NCI-H2171 (cell line): ENCODE measurements at places on chromosomes 2 and 18.

GRCh38 chr2:176018708-176019107 is 16.6 kb upstream of the LNPK start:
- DNase-seq = no peak

- peak; percentile 31 for DNase-seq
These were observed 316.4 kb downstream of the DSEL start for GRCh38 chr18:67199993-67200617.

- DNase-seq = no peak
These were observed 69.8 kb downstream of the POU3F3 start for GRCh38 chr2:104923665-104924064.

- no peak for DNase-seq
These were observed 396.4 kb downstream of the LNPK start for GRCh38 chr2:175605640-175606009.

GRCh38 chr2:98583816-98584618 is 24.3 kb downstream of the COA5 start:
- DNase-seq = no peak

GRCh38 chr2:79876430-79876829 is 363.6 kb downstream of the CTNNA2 start:
- no peak for DNase-seq

DNA sequence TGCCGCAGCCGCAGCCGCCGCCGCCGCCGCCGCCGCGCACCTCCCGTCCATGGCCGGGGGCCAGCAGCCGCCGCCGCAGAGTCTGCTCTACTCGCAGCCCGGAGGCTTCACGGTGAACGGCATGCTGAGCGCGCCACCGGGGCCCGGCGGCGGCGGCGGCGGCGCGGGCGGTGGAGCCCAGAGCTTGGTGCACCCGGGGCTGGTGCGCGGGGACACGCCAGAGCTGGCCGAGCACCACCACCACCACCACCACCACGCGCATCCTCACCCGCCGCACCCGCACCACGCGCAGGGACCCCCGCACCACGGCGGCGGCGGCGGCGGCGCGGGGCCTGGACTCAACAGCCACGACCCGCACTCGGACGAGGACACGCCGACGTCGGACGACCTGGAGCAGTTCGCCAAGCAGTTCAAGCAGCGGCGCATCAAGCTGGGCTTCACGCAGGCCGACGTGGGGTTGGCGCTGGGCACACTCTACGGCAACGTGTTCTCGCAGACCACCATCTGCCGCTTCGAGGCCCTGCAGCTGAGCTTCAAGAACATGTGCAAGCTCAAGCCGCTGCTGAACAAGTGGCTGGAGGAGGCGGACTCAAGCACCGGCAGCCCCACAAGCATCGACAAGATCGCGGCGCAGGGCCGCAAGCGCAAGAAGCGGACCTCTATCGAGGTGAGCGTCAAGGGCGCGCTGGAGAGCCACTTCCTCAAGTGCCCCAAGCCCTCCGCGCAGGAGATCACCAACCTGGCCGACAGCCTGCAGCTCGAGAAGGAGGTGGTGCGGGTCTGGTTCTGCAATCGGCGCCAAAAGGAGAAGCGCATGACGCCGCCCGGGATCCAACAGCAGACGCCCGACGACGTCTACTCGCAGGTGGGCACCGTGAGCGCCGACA is 2.4 kb downstream of the POU3F3 start:
- no peak for DNase-seq

DNA sequence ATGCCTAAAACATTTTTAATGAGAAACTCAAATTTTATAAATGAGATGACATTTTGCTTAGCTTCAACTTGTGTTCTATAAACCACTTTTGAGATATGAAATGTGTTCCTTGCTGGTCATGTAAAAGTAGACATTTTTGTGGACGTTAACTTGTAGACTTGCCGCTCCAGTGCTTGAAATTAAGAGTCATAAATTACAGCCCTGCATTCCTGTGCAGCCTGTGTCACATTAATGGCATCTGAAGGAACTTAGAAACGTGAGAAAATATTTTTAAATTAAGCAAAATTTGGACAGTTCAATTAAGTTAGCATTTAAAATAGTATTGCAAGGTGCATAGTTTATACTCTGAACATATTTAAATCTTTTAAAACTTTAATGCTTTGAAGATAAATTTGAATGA is 98.3 kb upstream of the LDLRAD4 start:
- no peak for DNase-seq

DNA sequence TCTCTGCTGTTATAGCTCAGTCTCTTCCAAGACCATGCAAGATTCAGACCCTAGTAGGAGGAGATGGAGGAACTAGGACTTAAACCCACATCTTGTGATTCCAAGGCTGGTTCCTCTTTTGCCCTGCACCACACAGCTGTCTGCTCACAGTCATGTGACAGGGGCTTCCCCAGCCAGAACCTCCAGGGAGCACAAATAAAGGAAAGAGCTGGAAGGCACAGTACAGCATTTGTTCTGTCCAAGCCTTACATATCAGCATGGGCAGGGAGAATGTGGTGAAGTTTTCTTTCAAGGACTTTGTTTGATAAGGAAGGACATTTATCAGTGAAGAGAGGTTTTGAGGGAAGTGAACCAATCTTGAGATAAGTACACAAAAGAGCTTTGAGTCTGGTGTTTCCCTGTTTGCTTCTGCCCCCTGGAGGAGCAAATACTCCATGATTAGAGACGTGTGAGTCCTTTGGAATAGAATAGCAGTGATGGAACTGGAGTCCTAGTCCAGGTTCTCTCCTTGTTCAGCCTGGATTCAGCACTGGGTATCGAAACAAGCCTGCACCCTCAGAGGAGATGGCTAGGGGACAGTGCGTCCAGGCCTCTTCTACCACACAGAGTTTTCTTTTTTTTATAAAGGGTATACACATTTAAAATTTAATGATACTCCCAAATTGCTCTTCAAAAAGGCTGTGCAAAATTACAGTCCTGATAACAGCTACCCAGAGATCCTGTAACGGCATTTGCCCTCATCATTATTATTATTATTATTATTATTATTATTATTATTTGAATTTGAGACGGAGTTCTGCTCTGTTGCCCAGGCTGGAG is 24.6 kb upstream of the CASP10 start:
- DNase-seq = peak; percentile 24

DNA sequence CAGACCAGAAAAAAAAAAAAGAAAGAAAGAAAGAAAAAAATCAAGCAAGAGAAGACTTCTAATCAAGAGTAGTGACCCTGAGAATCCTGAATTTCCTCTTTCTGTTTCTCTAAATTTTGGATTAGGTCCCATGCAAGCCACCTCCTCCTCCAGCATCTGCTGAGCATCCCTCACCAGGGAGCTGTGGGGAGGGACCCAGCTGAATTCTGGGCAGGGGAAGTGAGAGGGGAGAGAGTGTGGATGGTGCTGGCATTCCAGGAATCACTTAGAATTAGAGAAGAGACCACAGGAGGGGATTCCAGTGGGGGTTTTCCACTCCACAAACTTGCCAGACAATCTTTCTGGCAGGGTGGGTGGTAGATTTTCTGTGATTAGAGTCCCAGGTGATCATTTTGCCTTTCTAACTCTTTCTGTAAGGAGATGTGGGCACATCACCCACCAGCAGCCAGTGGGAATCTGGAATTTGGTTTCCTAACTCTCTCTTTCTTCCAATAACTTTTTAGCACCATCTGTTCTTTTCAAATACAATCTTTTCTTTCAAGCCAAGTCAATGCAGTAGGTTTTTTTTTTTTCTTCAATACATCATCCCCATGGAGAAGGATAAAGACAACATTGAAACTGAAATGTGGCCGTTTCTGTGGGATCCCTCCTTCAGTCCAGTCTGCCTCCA is 279.2 kb downstream of the CLIP4 start:
- DNase-seq = no peak

DNA sequence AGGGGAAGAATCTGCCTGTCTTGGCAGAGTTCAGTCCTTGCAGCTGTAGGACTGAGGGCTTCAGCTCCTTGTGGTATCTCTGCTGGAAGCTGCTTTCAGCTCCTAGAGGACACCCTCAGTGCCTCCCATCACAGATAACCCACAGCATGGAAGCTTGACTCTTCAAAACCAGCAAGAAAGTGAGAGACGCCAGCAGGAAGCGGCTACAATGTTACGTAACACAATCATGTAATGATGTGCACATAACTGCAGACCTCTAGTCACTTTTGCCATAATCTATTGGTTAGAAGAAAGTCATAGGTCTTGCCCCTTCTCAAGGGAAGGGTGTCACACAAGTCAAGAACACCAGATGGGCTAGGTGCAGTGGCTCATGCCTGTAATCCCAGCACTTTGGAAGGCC is 69.1 kb upstream of the AFF3 start:
- DNase-seq = no peak
